ENCODE measurements at places on chromosomes 11 and 22. TPM values are rescaled to one million over a fixed set of nuclear protein-coding genes. Genes with fewer than 3 reads are reported as not detected.

The NUP160 gene
- 35.0 TPM for total RNA-seq

The FZD4 gene
- 10.3 TPM for total RNA-seq

The ELMOD1 gene
- total RNA-seq, result 0.18 TPM

- DNase-seq, result no peak
Observed at GRCh38 chr11:328012-328411, 7.4 kb upstream of the IFITM3 start.

GRCh38 chr22:22422629-22423112, 85.9 kb downstream of the ZNF280B start:
- DNase-seq, result peak; percentile 48

DNA sequence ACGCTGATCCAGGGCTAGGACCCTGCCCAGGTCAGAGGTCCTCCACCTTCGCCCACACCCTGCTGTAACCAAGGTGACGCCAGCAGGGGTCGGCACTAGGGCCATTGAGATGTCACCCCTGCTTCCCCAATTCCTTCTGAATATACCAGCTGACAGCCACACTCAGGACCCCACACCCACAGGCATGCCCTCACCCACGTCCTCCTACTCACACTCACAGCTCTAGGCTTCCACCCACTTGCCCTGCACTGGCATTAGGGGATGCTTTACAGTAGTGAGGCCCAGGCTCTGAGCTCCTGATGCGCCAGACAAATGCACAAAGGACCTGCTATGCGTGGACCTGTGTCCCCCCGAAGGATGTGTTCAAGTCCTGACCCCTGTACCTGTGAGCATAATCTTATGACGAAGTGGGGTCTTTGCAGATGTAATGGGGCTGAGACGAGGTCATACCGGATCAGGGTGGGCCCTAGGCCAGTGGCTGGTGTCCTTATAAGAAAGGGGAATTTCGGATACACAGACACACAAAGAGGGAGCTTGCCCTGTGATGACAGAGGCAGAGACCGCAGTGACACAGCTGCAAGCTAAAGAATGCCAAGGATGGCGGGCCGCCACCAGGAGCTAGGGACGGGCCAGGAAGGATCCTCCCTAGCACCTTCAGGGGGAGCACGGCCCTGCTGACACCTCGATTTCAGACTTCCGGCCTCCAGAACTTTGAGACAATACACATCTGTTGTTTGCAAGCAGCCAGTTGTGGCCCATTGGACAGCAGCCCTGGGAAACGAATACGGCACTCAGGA, 11.2 kb downstream of the WNT11 start:
- no peak for DNase-seq

GRCh38 chr22:22111267-22111751, 128.7 kb upstream of the TOP3B start:
- DNase-seq, result peak; percentile 95

DNA sequence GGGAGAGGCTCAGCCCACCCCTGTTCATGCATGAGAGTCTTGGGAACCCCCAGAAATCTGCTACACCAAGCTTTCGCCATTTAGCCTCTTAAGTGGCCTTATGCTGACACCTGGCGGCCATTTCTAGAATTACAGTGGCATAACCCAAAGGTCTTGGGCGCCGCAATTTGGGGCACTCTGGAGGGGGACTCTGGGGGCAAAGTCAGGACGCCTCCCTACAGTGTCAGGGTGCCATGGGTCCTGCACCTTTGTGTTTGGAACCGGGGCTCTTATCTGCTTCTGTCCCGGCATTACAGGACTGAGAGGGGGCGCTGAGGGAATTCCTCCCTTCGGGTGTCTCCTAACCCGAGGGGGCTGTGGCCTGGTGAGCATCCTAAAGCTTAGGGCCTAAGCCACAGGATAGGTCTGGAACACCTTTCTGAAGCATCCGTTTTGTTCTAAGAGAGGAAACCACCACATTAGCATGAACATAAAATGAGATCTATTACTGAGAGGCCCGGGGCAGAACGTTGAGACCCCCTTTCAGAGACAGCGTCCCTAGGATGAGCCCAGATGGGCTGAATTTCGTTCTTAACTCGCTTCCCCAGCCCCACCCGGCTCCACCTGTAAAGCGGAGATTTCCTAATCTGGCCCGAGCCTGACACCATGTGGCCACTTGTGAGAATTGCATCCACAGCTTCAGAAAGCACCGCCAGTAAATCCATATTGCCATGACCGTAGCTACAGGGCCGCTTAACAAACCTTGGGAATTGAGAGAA, 9.3 kb downstream of the INS start:
- peak; percentile 54 for DNase-seq

DNA sequence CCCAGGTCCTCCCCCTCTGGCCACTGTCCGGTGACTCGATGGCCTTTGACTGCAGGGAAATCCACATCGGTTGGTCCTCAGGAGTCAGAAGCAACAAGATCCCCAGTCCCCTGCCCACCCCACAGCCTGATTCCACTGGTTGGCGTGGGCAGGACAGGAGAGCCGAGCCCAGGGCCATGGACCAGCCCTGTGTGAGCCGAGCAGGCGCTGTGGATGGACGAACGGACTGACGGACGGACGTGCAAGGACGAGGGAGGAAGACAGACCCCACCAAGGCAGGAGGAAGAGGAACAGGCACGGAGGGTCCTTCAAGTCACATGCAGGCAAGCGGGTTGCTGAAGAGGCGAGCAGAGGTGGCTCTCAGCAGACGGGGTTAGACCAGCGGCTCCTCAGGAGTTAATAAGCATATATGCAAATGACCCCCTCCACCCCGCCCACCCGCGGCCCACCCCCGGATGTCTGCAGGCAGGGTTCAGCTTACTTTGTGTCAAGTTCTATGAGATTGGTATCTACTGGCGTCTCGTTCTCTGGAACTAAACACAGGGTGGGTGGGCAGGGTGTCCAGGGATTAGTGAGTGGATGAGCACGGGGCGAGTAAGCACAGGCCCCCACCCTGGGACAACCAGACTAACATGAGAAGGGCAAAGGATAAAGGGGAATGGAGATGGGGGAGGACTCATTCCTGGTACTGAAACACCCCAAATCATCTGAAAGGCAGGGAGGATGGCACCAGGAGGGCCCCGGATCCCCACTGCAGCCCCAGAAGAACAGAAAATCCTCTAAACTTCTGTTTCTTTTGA, 26.8 kb downstream of the TPBGL start:
- DNase-seq, result no peak

- DNase-seq, result no peak
Observed at GRCh38 chr11:84969103-84969502, 658.0 kb downstream of the DLG2 start.

GRCh38 chr22:49427941-49428340, 399.7 kb downstream of the BRD1 start:
- no peak for DNase-seq

DNA sequence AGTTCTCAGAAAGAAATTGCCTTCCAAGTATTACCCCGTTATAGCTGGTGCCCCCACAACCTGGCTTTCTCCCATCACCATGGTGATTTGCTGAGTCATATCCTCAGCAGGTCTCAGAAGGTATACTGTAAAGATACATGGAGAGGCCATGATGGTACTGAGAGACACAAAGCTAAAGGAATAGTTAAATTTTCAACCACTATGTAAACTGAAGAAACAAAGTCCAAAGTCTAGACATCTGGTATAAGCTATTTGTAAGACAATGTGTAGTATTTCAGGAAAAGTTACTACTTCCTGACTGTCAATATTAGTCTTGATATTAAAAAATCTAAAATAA, 377.1 kb downstream of the DCDC1 start:
- no peak for DNase-seq

Measured in IMR-90 (cell line).